ENCODE measurements at places on chromosomes 7 and 10. TPM values are rescaled to one million over a fixed set of nuclear protein-coding genes. Genes with fewer than 3 reads are reported as not detected.

- no peak overlapping the region for H3K27ac ChIP-seq
- H3K36me3 ChIP-seq, result no peaks in the 10 kb centered on the region
- no peak overlapping the region for H3K4me3 ChIP-seq
- no peak for DNase-seq
Observed at GRCh38 chr7:1369916-1370657, 89.2 kb downstream of the MICALL2 start.

DNA sequence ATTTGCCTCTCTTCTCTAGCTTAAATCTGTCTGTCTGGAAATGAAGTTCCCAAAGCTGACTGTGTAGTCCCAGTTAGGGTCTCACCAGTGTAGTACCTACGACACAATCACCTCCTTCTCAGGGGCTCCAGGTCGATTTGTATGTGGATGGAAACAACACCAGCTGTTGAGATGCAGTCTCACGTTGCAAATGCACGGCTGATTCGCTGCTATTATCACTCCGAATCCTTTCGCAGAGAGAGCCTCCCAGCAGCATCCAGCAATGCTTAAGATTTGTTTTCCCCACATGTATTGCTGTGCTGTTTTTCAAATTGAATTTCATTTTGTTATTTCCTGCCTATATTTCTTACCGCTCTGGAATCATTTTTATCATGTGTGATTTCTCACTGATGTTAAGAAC, 16.3 kb downstream of the VSTM4 start:
- no peaks in the 10 kb centered on the region for H3K4me1 ChIP-seq
- H3K27me3 ChIP-seq, result no peaks in the 10 kb centered on the region

DNA sequence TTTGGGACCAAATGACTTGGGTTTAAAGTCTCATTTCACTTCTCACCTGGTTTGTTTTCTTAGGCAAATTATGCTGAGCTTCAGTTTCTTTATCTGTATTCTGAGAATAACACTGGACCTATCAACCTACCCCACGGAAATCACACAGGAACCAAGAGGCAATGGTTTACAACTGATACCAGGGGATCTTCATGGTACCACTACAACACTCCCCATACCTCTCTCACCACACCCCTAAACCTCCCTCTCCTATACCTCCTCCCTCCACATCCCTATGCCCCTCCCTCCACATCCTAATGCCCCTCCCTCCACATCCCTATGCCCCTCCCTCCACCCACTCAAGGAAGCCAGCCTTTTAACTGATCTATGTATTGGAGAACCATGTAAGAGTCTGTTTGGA, 9.9 kb downstream of the FAM204A start:
- H3K27me3 ChIP-seq, result no peaks in the 10 kb centered on the region
- peaks cover 79% of the 10 kb centered on the region for H3K36me3 ChIP-seq
- H3K4me1 ChIP-seq, result no peaks in the 10 kb centered on the region

DNA sequence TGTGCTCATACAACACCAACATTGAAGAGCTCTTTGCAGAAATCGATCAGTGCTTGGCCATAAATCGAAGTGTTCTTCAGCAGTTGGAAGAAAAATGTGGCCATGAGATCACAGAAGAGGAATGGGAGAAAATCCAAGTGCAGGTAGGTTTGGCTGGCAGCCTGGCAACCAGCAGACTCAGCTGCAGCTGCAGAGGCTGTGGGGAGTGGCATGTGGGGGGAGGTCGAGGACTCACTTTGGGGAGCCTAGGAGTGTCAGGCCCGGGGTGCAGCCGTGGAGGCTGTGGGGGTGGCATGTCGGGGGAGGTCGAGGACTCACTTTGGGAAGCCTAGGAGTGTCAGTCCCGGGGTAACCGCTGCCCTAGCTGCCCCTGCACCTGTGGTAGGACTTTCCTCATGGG, 35.1 kb downstream of the RNF32 start:
- no peak overlapping the region for H3K4me3 ChIP-seq
- H3K27me3 ChIP-seq, result no peaks in the 10 kb centered on the region
- DNase-seq, result no peak
- peaks cover 73% of the 10 kb centered on the region for H3K36me3 ChIP-seq
- H3K4me1 ChIP-seq, result 0 out of 2 replicates have a peak, but pooled peaks cover 3% of the 10 kb centered on the region

DNA sequence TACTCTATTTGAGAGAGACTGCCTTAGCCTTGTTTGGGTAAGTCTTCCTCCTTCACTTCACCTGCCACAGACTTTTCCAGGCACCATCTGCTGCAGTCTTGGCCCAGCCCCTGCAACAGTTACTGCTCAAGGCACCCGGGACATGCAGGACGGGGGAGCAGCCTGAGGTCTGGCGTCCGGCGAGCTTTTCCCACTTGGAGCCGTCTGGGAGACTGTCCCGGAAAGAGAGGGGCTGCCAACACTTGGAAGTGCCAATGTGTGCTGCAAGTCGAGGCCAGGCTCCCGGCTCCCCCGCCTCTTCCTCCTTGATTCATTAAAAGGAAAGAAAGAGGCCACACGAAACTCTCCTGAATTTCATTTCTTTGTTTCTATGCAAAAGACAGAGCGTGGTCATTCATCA, 13.7 kb downstream of the HTRA1 start:
- no peak overlapping the region for H3K27ac ChIP-seq
- H3K36me3 ChIP-seq, result no peaks in the 10 kb centered on the region
- no peak overlapping the region for H3K4me3 ChIP-seq
- no peaks in the 10 kb centered on the region for H3K4me1 ChIP-seq
- DNase-seq, result no peak

DNA sequence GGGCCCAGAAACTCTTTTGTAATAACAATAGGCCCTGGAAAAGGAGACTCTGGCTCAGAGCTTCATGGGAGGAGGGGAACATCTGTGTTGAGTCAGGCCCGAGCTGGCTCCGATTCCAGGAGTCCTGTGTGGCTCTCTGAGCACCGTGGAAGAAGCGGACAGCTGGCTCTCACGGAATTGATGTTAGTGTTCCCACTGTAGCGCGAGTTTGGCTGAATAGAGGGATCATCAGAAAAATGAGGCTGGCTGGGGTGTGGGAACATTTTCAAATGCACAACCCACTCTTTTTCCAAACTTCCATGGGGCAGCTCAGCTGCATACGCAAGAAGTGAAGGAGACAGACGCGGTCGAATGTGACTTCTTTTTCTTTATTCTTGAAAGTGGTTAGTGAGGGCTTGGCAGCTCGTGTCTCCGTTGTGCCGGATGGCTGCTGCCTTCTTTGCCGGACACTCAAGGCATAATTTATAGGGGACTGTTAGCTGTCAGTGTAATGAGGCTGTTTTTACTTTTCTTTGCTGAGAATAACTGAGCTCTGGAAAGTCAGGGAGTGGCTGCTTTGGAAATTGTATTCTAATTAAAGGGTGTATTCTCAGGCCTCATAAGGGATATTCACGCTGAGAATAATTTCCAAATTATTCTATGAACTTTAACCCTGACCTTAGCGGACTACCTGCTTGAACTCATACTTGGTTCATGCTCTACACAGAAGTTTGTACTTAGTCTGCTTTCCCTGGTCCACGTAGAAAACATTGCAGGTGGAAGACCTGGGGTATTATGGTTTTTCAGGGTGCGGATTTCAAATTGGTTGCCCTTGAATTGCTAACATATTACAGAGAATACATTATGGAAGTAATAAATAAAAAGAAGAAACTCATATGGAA, 23.1 kb downstream of the MDFIC start:
- H3K27me3 ChIP-seq, result no peaks in the 10 kb centered on the region
- no peaks in the 10 kb centered on the region for H3K36me3 ChIP-seq
- no peak overlapping the region for H3K27ac ChIP-seq
- H3K4me1 ChIP-seq, result no peaks in the 10 kb centered on the region
- DNase-seq, result no peak

DNA sequence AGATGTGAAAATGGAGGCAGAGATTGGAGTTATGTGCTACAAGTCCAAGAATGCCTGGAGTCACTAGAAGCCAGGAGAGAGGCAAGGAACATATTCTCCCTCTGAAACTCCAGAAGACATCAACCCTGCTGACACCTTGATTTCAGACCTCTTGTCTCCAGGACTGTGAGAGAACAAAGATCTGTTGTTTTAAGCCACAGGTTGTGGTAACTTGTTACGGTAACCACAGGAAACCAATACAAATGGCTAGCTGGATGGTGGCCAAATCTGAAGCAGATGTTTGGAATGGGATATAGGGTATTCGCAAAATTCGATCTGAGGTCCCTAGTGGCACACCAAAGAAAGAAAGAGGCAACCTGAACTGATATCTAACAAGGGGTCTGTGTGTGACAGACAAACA, 129.0 kb downstream of the HERPUD2 start:
- H3K4me1 ChIP-seq, result no peaks in the 10 kb centered on the region
- no peaks in the 10 kb centered on the region for H3K36me3 ChIP-seq
- no peak overlapping the region for H3K27ac ChIP-seq
- DNase-seq, result no peak
- peaks cover 7% of the 10 kb centered on the region for H3K27me3 ChIP-seq
- H3K4me3 ChIP-seq, result no peak overlapping the region

DNA sequence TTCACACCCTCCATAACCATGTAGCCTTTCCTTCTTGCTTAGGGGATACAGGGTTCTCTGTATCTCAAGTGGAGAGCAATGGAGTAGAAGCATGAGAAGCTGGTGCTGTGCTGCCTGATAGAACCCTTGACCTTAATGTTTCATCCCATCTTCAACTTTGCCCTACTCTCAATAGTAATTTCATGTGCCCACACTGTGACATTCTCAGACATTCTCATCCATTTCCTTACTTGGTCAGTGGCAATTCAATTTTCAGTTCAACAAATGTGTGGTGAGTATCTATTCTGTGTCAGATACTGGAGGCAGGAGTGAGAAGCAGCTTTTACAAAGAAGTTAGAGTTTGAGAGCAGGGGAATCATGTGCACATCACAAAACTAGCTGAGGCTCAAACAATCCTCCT, 16.1 kb downstream of the STRIP2 start:
- DNase-seq, result no peak
- no peak overlapping the region for H3K27ac ChIP-seq
- H3K36me3 ChIP-seq, result peaks cover 98% of the 10 kb centered on the region
- no peaks in the 10 kb centered on the region for H3K27me3 ChIP-seq

DNA sequence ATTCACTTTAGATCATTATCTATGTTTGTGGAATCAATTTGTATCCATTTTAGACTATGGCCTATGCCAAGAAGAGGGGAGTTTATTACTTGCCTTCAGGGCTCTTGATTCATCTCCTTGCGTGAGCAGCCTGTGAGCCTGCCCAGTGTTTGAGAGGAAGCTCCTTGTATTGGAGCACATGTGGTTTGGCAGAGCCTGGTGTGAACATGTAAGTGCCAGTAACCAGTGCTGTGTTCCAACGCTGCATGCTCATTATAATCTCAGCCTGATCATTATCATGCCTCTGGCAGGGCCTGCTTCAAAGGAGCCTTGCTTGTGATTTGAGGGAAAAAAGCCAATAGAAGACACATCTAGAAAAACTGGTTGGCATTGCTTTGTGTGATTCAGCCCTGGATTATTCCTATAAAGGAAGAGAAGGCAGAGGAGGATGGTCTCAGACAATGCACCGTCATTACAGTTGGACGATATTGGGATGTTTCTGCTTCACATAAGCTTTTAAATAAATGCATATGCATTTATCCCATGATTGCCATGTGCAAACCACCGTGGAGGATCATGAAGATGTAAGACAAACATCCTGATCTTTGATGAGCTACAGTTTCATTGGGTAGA, 203.4 kb upstream of the AHR start:
- H3K36me3 ChIP-seq, result no peaks in the 10 kb centered on the region
- no peak for DNase-seq
- no peaks in the 10 kb centered on the region for H3K4me1 ChIP-seq

DNA sequence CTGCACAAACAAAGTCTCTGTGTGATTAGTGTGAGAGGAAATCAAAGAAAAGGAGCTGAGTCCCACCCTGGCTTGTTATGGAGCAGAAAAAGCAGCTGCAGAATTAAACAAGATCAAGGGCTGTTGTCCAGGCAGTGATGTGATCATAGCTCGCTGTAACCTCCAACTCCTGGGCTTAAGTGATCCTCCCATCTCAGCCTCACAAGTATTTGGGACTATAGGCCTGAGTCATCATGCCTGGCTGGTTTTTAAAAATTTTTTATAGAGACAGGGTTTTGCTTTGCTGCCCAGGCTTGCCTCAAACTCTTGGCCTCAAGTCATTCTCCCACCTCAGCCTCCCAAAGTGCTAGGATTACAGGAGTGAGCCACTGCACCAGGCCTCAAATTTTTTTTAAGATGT, 88.9 kb downstream of the IPMK start:
- no peaks in the 10 kb centered on the region for H3K27me3 ChIP-seq
- no peaks in the 10 kb centered on the region for H3K36me3 ChIP-seq
- DNase-seq, result peak; percentile 19
- H3K4me1 ChIP-seq, result no peaks in the 10 kb centered on the region
- peak overlapping the region; percentile 48 for H3K27ac ChIP-seq

DNA sequence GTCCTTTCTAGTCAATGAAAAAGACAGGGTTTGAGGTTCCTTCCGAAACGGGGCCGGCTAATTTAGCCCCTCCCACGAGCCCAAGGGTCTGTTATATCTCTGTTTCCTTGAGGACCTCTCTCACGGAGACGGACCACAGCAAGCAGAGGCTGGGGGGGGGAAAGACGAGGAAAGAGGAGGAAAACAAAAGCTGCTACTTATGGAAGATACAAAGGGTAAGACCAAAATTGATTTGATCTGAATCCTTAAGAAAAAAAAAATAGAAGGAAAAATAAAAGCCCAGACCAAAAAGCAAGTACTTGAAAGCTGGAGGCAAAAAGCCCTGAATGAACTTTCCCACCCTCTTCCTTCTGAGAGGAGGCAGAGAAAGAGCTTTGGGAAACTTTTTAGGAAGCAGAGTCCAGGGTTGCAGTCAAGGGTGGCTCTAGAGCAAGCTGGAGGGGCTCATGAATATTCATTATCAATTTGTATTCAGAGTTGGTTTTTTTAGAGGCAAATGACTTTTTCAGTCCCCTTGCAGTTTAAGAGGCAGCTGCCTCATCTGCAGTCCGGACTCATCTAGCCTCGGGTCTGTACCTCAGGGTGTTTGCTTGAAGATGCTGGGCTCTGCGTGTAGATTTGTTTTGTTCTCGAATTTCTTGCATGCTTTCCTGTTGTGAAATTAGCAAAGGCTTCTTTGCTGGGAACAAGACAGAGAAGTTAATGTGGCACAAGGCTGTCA, at the start of gene ENTPD1:
Gene ENTPD1 (plus strand): TSS at position 123 of the 721 bp plus-strand sequence. CDS start 77 bp downstream, at position 200.
- no peak for DNase-seq
- H3K27ac ChIP-seq, result no peak within 1 kb of the TSS
- no peaks in the 10 kb centered on the region for H3K36me3 ChIP-seq
- H3K4me1 ChIP-seq, result no peaks in the 10 kb centered on the region

DNA sequence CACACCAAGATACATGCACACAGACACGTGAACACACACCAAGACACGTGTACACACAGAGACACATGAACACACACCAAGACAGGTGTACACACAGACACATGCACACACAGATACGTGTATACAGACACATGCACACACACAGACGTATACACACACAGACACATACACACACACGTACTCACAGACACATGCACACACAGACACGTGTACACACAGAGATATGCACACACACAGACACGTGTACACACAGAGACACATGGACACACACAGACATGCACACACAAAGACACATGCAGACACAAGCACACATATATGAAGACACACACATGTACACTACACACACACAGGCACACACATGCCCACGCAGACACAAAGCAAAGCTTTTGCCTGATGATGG, 134.6 kb downstream of the TCERG1L start:
- H3K4me1 ChIP-seq, result no peaks in the 10 kb centered on the region
- no peak for DNase-seq
- H3K27me3 ChIP-seq, result peaks cover 7% of the 10 kb centered on the region

GRCh38 chr10:60086421-60086820, 180.1 kb upstream of the CCDC6 start:
- H3K36me3 ChIP-seq, result no peaks in the 10 kb centered on the region
- no peak for DNase-seq
- no peaks in the 10 kb centered on the region for H3K4me1 ChIP-seq
- H3K4me3 ChIP-seq, result no peak overlapping the region

The LRIT1 gene
- not detected for total RNA-seq

The ARID5B gene
- total RNA-seq, result 1.2 TPM

The ZNF37A gene
- total RNA-seq, result 13.9 TPM

The PPP1R17 gene
- total RNA-seq, result not detected

The RNLS gene
- 0.22 TPM for total RNA-seq

The CLCN1 gene
- not detected for total RNA-seq

All from K562 (cell line).